ENCODE measurements at places on chromosomes 16 and 17. TPM values are rescaled to one million over a fixed set of nuclear protein-coding genes. Genes with fewer than 3 reads are reported as not detected.

GRCh38 chr16:74999609-75000480 lies 1.0 kb downstream of the ZNRF1 start:
- DNase-seq: peak; percentile 64

- DNase-seq: no peak
These were observed 2.7 kb upstream of the KCNJ2 start for GRCh38 chr17:70166615-70167014.

DNA sequence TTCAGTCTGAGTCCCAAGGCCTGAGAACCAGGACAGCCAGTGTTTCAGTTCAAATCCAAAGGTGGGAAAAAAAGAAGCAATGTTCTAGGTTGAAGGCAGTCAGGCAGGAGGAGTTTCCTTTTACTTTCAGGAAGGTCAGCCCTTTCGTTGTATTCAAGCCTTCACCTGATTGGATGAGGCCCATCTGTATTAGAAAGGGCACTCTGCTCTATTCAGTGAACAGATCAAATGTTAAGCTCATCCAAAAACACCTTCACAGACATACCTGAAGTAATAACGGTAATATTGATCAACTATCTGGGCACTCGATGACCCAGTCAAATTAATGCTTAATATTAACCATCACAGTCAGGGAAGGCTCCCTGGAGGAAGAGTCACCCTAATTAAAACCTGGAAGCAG lies 60.9 kb downstream of the IRX5 start:
- DNase-seq: no peak

GRCh38 chr16:27754788-27755690 lies 205.1 kb downstream of the KATNIP start:
- no peak for DNase-seq

GRCh38 chr17:12085076-12085949 lies 64.6 kb downstream of the MAP2K4 start:
- DNase-seq: no peak

GRCh38 chr17:38667099-38667786 lies 7.5 kb downstream of the EPOP start:
- peak; percentile 70 for DNase-seq

DNA sequence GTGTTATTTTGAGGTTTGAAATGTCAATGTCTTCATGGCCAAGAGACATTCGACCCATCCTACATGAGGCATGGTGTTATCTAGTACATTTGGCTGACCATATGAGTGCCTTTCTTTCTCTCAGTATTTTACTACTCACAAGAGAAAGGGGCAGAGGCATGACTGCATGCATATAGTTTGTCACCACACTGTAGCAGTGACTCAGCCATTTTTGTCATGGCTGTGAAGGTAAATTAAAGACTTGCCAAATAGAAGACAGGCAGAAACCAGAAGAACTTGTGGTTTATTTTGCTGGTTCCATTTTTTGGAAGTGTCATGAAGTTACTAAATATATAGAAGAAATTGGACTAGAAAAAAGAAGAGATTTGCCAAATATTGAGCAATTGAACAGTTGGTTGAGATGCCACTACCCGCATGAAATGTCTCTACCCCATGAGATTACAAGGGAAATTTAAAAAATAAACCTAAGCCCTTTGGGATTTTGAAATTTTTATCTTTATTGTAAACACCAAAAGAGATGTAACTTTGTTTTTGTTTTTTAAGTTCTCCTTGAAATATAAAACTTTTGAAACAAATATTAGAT lies 170.3 kb downstream of the CHD9 start:
- DNase-seq: no peak

OVCA2 gene
- polyA plus RNA-seq: 33.4 TPM

TP53TG3C gene
- polyA plus RNA-seq: not detected

Measured in psoas muscle (tissue), 8 donors.